ENCODE measurements at places on chromosomes 7 and 10.

DNA sequence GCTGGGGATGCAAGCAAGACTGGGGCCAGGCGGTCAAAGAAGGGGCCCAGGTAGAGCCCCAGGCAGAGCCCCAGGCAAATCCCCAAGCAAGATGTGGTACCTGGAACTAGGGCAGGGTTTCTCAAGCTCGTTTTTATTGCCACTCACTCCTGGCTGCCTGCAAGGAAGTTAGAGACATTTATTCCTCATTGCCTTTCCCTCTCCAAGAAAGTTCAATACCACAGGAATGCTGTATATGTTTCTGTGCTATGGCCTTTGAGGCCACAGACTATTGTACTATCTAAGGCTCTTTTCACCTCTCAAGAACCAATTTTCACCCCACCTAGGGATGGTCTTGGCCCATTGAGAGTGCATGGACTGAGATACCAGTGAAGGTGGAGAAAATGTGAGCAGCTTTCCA lies 71.3 kb downstream of the TACC2 start:
- DNase-seq: no peak

DNA sequence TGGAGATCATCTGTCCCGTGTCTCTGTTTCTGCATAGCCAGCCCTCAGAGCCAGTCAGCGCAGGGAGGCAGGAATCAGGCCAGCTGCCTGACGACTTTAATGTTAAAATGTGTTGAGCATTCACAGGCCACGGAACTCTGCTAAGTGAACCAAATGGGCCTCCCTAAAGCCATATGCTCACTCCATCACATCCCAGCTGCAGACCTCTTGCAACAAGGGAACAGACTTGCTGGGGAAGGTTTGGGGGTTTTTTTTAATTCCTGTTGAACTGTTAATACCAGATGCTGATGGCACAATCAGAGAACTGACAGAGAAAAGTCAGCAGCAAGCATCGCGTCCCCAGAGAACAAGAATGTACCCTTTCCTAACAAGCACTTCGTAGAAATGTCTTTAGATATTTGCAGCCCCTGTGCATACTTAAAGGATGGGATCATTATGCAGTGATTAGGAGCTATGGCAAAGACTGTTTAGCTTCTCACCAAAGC lies 900.4 kb upstream of the AUTS2 start:
- no peak for DNase-seq

- no peak for DNase-seq
Measured at GRCh38 chr10:102994531-102995295, 76.6 kb downstream of the CNNM2 start.

DNA sequence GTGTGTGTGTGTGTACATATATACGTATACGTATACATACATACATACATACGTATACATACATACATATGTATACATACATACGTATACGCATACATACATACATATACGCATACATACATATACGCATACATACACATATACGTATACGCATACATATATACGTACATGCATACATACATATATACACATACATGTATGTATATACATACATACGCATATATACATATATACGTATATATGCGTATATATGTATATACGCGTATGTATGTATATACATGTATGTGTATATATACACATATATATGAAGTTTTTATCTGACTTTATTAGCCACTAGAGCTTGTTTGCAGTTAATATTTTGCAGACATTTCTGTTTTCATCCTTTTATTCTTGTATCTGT lies 63.3 kb downstream of the TBC1D12 start:
- no peak for DNase-seq

DNA sequence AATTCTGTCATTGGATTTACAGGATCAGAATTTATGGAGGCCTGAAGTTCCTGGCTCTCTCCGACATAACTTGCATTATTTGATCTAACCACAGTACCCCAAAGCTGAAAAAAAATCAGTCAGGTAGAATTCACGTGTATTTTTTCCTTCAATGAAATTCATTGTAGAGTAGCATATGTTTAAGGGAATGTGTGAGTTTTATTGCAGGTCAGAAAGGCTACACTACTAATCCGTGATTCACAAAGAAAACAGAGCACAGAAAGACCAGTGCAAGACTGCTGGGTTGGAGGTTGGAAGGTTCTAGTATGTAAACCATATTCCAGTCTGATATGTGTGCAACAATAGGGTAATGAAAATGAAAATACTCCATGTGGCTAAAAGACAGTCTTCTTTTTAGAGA lies 247.0 kb upstream of the FERD3L start:
- no peak for DNase-seq

- no peak for DNase-seq
Measured at GRCh38 chr7:90648107-90648506, 52.0 kb downstream of the CDK14 start.

GRCh38 chr7:1464694-1465093 lies 5.4 kb upstream of the MICALL2 start:
- DNase-seq: no peak

- DNase-seq: no peak
Measured at GRCh38 chr10:120584786-120585185, 127.8 kb downstream of the PLPP4 start.

- no peak for DNase-seq
Measured at GRCh38 chr7:133448012-133448411, 195.1 kb downstream of the EXOC4 start.

GRCh38 chr10:122503886-122504609 lies 42.7 kb downstream of the HTRA1 start:
- no peak for DNase-seq

GRCh38 chr7:76225379-76225778 lies 23.7 kb downstream of the SRRM3 start:
- no peak for DNase-seq

DNA sequence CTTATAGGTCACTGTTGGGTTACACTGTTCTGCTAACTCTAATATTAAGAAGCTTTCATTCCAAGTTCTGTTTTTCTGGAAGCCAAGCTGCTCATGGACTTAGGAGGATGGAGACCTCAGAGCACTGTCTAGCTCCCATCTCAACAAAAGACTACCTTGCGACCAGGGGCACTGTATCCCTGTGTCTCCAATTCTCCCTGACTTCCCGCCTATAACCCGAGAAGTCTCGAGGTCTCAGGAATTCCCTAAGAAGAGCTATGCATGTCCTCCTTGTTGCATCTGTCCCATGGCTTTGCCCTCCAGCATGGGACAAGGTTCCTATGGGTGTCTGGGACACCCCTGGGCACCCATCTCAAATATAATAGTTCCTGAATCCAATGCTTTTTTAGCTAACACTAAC lies 31.2 kb downstream of the BTBD16 start:
- DNase-seq: no peak

- no peak for DNase-seq
Measured at GRCh38 chr7:130274983-130275591, 8.4 kb downstream of the CPA2 start.

GRCh38 chr10:69733791-69734261 lies 67.9 kb upstream of the COL13A1 start:
- DNase-seq: no peak

DNA sequence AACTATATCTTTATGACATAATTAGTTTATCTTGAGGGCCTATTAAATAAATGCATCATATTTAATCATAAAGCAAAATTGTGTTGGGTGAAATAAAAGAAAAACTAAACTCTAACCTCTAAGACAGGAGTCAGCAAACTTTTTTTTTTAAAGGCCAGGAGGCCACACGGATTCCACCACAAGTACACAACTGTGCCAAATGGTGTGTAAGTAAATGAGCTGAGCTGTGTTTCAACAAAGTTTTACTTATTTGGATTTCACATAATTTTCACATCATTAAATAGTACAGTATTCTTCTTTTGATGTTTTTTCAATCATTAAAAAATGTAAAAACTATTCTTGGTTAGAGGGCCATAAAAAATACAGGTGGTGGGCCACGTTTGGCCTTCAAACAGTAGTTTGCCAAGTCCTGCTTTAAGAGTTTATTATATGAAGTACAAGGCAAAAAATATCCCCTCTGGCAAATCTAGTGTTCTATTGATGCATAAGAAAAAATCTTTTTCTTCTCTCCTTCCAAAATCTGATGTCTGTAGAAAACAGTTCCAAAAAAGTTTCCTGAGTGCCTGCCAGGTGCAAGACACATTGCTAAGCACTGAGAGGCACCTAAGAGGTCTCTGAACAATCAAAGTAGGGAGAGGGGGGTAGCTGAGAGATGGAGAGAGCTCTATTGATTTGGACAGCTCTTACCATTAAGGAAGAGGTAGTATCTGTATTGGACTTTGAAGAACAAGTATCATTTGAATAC lies 26.5 kb upstream of the SPOCK2 start:
- DNase-seq: no peak

DNA sequence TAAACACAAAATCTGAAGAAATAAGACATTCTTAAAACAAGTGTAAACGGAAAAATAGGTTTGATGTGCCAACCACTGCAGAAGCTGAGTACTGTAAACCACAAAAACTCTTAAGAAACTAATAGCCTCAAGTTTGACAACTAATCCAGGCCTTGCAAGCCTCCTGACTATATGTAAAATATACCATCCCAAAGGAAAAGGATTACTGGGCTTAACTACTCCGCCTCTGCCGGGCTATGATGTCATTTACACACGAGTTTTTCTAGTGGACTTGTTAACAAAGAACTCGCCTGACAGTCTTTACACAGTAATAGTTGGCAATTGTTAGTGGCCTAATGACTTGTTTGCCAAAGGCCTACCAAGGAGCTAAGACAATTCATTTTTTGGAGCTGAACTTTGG lies 2.1 kb downstream of the KIF5B start:
- no peak for DNase-seq

All from omental fat pad (tissue), 4 donors.